ENCODE measurements at places on chromosomes 7 and 10.

- DNase-seq: no peak
These were observed 526.7 kb upstream of the NRP1 start for GRCh38 chr10:33861016-33861704.

DNA sequence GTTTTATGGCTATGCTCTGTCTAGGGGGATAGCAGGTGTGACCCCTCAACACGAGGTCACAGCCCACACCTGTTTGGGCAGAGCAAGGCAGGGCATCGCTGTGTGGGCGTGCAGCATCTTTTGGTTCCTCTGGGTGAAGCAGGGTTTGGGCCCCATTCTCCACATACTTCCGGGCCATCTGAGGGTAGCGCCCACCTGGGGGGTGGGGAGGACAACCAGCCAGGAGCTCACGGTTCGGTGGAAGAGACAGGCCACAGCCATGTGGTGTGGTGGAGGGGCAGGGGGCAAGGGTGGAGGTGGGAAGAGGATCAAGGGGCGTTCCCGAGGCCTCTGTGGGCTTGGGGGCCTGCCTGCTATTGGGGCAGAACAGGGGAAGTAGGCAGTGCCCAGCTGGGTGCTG lies 2.4 kb downstream of the SH2B2 start:
- DNase-seq: no peak

DNA sequence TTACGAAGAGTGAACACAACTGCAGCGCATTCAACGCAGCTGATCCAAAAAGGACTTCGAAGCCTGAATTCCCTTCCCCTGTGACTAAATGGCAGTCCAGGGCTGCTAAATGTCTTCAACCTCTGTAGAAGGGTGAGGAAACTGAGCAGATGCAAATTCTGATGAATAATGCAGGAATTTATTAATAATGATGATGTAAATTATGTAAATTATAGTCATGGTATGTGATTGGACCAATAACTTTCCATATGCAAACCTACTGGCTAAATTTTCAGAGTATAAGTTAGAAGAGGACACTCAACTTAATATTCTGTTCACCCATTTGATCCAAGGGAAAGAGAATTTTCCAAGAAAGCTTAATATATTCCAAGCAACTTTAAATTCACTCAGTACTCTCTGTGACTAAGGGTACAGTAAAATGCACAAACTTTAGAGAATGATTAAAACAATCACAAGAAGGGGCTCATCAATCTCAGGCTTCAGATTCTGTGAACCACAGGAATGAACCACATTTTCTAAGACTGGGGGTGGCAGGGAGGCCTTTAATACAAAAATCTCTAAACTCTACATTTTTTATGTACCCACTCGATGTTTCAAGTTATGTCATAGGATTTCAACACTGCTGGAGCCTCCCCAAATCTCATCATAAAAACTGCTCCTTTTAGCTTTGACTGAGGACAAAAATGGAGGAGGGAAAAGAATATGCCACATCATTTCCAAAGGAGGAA lies 3.5 kb downstream of the FGFR2 start:
- DNase-seq: no peak

DNA sequence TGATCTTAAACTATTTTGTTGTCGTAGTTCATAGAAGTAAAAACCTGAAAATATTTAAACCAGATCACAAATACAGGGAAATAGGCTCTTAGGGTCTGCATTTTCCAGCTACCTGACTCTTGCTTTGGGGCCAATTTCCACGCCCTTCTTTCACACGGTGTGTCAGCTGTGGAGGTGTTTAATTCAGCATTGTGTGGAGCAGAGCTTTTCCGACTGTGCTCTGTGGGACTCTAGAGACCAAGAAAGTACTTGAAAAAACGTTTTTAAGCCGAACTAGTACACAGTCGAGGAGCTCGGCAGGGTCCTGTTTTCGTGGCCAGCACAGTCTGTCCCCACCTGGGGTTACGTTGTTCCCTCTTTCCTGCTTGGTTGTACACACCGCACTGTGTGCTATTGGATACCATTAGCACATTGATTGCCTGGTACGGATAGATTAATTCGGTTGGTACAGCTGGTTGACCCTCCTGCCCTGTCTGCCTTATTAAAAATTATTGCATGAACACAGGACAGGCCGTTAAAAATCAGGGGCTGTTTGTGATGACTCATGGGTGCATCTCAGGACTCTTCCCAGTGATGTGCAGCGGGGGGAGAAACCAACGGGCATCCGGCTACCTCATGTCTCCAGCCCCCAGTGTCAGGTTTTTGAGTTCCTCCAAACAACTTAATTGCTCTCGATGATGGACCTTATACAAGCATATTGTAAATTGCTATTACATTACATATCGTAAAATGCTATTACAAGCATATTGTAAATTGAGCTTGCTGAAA lies 80.7 kb upstream of the BTBD16 start:
- DNase-seq: no peak

- DNase-seq: no peak
These were observed 20.4 kb upstream of the INPP5F start for GRCh38 chr10:119705434-119705831.

- no peak for DNase-seq
These were observed 534.0 kb upstream of the FOXK1 start for GRCh38 chr7:4147926-4148620.

- no peak for DNase-seq
These were observed 27.7 kb downstream of the CUL1 start for GRCh38 chr7:148726385-148726784.

DNA sequence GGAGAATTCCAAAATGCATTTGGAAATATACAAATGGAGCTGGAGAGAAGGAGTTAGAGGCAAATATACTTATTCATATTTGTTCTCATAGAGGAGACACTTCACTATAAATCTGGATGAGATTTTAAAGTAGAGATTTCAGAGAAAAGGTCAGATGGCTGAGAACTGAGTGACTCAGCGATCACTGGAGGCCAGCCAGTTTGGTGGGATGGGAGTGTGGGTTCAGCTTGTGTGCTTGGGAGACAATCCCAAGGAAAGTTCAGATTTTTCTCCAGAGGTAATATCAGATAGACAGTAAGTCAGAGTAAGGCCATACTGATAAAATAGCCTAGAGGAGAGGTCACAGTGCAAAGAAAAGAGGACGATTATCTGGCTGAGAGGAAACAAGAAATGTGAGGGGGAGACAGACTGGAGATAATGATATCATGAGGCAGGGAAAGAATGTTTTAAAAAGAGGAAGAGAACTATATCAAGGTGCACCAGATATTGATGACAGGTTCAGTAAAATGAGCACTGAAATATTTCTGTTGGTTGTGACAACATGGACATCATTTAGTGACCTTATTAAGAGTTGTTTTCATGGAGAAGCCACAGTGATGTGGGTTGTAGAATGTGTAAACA lies 67.0 kb downstream of the MDFIC start:
- no peak for DNase-seq

DNA sequence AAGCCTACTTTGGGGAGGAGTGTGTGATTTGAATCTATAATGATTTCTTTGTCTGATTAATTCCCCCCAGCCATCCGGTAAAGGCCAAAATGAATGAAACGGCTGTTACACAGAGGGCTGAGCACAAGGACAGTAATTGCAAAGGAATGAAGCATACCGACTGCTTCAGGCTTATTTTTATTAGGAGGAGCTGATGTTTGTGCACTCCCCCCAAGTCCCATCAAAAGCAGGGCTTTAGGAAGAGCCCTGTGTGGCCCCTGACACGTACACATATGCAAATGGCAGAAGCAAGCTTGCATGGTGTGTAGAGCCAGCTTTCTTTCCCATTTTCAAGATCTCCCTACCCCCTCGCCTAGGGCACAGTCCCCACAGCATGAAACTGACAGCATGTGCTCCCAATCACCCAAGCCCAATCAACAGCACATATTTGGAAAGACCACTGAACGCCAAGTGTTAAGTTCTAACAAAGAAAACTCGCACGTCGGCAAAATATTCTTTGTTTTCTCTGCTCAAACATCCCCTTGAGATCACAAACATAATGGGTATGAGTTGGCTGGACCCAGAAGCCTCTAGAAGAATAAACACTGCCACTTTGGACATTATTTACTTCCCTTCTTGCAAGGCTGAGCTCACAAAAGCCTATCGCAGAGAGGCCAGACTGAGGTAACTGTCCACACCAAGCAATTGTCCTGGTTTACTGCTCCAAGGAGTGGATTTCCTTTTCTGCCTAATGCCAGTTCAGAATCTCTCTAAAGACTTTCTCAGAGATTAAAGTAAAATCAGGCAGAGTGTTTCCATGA lies 143.0 kb downstream of the CUBN start:
- no peak for DNase-seq
